ENCODE measurements at places on chromosomes 2 and 18.
A peak's percentile ranks its signal among the peaks of the same experiment; 100 is the strongest.

GRCh38 chr2:12469141-12469561, 247.6 kb upstream of the TRIB2 start:
- no peak for DNase-seq

DNA sequence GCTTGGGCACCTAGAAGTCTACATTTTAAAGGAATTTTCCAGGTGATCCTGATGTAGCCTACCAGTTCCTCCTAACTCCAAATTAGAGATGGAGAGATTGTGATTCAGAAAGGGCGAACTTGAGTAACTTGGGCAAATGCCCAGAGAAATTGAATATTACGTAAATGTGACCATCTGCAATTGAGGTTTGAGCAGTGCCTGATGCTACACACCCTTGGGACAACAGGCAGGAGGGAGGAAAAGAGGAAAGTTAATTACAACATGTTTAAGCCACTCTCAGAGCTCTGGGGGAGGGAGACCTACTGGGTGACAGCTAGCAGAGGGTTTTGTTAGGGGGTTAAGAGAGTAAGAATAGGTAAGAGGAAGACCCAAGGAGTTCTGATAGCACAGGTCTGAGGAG, 208.9 kb downstream of the LPIN1 start:
- DNase-seq: no peak

GRCh38 chr2:207161247-207162123, 4.3 kb downstream of the KLF7 start:
- no peak for DNase-seq

DNA sequence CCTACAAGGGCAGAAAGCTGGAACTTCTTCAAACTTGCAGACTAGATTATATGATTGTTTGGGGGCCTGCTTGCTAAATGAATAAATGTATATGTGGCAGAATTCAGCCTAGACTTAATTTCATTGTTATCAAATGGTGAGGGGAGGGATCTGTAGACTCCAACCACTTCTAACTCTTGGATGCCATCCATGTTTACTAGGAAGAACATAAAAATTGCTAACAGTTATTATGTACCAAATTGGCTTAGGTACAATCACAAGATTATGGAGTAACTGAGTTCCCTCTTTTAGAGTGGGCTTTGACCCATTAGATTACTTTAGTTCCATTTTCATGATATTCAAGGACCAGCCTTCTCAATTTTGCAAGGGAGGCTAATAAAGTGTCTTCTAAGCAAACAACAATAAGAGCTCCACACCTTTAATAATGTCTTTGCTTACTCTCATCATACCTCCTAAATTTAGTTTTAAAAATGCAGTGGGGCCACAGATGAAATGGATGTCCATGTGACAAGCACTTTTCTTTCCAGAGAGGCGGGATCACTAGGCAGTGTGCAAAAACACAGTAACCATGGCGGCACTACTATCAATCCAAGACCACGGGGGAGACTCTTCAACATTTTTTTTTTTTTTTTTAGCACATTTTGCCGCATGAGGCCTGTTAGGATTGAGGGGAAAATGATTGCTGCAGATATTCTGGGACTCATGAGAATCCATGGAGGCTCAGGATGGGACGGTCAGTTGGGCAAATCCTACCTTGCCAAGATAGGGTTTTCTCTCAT, 217.6 kb upstream of the SPRED2 start:
- no peak for DNase-seq

DNA sequence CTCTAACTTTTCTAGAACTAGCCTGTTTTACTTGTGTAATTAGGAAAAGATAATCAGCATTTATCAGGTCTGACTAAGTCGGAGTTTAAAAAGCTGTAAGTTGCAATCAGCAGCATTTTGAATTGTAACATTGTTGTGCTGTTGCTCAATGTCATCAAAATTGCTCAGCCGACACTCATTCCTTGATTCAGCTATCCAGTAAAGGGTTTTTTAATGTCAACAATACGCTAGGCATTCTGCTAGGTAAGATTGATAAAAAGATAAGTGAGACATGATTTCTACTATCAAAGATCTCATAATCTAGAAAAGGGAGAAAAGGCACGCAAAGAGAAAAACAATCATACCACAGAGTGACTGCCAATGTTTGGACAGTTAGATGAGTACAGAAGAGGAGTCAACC, 327.1 kb upstream of the CDH2 start:
- DNase-seq: no peak

DNA sequence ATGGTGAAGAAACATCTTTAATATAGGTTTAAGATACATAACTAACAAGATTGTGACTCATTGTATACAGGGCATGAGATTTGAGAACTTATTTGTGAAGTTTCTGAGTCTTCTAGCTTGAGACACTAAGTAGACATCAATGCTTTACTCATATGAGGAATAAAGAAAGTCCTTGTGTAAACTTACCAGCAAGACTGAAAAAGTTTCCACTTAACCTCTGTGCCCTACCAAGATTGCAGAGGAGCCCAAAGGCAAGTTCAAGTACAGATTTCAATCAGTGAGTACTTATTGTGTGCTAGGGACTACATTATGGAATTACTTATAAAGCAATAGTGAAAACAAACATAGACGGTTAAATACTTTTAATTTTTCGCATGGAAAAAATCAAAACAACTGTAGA, 1041.2 kb upstream of the CELF4 start:
- no peak for DNase-seq

DNA sequence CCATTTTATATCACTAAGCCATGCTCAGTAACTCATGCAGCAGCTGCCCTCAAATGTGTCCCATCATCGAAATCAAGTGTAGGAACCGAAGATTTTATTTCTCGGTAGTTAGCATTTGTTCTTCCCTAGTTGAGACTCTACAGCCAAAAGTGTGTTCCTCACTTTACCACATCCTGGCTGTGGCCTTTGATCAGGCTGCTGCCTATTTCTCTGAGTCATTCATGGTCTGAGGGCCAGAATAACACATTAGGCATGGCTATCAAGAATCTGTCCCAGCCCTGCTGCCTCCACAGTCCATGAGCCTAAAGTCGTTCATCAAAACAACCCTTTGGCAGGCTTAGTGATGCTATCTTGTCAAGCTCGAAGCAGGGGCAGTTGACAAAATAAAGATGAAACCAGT, 300.1 kb downstream of the TDRD15 start:
- no peak for DNase-seq

DNA sequence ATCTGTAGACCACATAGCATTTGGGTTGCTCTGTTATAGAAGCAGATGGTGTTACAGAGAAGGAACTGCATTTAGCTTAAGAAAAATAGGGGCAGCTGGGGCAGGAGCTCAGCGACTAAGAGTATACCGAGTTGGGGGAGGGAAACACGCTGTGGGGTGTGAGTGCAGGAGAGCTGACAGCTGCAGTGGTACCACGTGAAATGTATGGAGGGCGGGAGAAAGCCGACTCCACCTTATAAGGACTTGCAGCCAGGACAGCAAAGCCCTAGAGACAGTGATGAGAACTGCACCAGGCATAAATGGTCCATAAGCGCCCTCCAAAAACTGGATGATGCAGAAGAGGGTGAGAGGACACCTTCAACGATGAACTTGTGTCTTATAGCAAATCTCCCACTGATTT, 237.6 kb downstream of the PRKCE start:
- peak; percentile 30 for DNase-seq

DNA sequence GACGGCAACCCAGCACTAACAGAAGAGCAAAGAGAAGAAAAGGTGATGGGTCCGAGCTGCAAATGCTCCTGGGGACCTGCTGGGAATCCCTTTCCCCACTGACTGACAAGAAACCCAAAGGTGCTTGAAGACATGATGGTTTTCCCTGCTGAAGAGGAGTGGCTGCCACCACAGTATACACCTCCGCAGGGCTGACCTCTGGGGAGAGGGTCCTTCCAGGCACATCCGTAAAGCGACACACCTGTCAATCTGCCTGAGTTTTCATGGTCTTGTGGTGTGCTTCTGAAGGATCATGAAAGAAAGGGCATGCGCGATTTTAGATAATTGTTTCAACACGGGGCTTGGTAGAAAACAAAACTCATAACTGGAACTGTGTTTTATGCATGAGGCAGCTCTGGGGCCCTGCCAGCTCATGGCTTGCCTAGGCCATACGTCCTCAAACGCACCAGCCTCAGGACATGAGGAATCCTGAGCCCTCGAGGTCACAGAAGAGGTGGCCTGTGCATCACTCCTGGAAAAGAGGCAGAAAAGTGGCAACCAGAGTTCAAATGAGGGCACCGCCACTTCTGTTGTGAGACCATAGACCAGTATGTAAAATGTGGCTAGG, 51.8 kb downstream of the SERTAD2 start:
- no peak for DNase-seq

DNA sequence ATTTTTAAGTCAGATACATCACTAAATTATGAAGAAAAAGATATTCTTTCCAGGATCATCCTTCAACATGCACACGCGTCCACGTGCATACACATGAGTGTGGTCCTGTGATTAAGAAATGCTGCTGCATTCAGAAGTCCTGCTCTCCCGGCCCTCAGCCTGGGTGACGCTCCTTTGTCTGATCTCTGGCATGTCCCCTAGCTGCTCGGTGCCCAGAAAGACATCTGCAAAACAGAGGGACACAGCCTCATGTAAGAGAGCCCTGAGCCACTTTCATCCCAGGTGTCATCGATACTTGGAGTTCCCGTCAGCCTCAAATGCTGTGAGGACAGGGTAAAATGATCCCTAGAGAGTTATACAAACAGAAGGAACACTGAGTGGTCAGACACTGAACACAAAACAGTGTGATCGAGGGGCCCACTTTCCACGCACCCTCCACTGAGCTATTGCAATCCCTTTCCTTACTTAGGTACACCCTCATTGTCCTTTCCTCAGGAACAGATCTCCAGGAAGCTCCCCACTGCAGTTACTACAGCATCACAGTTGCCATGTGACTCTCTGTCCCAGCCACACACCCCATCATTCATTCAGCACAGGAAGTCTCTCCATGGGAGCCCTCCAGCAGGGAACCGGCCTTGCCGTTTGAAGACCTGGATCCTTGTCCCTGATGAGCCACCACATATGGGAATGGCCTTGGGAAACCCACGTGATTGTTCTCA, 32.1 kb downstream of the CRACDL start:
- no peak for DNase-seq

DNA sequence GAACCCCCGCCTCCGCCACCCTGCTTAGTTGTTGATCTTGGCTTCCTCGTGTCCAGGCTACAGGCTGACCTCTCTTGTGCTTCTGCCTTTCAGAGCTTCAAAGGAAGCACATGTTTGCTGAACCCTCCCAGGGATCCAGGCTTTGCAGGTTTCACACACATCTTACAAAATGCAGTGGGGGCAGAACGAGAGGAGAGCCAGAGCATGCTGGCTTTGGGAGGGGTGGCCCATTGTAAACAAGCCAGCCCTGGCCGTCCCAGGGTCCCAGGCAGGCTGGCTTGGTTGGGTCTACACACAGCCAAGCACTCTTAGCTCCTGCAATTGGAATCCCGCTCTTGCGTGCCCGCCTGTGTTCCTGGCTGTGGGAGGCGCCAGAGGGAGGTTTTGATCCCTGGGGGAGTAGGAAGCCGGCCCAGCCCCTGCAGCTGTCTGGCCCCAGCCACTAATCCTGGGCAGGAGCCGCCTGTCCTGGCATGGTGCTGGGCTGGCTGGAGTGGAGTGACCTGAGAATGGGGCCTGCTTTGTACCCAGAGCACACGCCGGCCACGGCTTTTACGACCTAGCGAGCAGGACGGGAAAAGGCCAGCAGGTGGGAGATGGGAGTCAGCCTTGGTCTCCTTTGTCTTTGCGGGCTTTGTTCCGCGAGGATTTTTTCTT, 53.9 kb downstream of the SH3BP4 start:
- DNase-seq: no peak

DNA sequence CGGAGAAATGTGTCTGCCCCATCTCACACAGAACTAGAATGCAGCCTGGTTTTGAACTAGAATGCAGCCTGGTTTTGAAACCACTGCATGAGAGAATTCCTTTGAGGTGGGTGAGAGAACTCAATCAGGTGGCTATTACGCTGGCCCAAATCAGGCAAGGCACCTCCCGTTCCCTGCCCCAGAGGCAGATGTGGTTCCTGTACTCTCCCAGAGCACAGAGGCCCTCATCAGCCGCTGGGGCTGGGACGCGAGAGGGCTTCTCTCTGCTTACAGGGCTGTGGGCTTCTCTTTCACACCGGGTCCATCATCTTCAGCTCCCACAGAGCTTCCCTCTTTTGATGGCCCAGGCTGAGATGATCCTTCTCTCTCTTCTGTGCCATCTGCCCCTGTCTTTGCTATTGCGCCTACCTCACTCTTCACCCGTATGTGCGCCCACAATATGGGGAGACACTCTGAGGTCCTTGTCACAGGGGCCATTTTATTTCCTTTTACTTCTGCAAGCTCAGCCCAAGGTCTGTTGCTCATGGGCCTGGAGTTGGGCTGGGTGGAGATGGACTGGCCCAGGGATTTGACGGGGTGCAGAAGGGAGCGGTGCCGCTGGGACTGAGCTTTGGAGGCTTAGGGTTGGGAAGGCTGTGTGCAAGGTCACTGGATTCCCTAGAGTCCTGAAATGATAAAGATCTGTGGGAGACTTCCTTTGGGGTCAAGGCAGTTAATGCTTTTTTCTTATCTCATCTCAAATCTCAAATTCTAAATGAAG, 84.4 kb upstream of the HS6ST1 start:
- DNase-seq: no peak

GRCh38 chr2:134359367-134360081, 105.7 kb downstream of the MGAT5 start:
- no peak for DNase-seq

- no peak for DNase-seq
Measured at GRCh38 chr2:47631792-47632398, 151.1 kb upstream of the MSH6 start.

GRCh38 chr18:23583071-23583865, 3.0 kb downstream of the NPC1 start:
- no peak for DNase-seq

- DNase-seq: peak; percentile 96
Measured at GRCh38 chr2:127387655-127388422, at the start of gene MAP3K2. Gene MAP3K2 (minus strand): TSS chr2:127387975. CDS start chr2:127343129, 44,846 bp downstream.

GRCh38 chr2:165970663-165971062, 17.1 kb upstream of the TTC21B start:
- no peak for DNase-seq

GRCh38 chr18:56878711-56879110, 227.6 kb downstream of the WDR7 start:
- no peak for DNase-seq

DNA sequence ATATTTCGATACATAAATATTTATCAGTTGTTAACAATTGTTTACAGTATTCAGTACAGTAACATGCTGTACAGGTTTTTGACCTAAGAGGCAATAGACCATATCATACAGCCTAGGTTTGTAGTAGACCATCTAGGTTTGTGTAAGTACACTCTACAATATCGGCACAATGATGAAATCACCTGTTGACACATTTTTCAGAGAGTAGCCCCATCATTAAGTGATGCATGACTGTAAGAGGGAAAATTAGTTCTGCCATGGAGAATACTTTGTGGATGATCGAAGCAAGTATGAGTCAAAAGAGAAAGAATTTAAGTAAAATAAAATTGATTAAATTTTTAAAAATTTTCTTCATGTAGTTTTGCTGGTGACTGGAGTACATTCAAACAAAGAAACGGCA, 32.6 kb downstream of the VIT start:
- DNase-seq: no peak

GRCh38 chr2:130241041-130241707, 42.9 kb upstream of the TUBA3E start:
- DNase-seq: no peak

- no peak for DNase-seq
Measured at GRCh38 chr2:14189929-14190328, 442.6 kb upstream of the LRATD1 start.

GRCh38 chr2:111659361-111660333, 224.3 kb downstream of the ANAPC1 start:
- DNase-seq: no peak
